Gastroesophageal sphincter (tissue), 4 donors: ENCODE measurements at places on chromosomes 13 and 19. TPM values are rescaled to one million over a fixed set of nuclear protein-coding genes. Genes with fewer than 3 reads are reported as not detected.

DNA sequence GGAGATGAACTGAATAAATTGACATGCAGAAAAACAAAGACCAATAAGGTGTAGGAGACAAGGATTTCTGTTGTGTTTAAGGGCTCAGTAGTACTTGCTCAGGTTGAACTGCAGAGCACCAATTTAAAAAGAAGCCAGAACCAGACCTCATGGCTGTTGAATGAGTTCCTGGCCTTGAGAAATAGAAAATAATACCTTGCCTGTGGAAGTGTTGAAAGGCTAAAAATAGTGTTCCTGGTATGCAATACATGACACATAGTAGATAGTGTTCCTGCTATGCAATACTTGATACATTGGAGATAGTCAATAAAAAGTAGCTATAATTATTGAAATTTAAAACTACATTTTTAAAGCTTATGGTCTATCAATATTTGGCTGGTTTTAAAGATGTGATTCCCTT lies 595.8 kb downstream of the PCDH9 start:
- ATAC-seq: no peak

DNA sequence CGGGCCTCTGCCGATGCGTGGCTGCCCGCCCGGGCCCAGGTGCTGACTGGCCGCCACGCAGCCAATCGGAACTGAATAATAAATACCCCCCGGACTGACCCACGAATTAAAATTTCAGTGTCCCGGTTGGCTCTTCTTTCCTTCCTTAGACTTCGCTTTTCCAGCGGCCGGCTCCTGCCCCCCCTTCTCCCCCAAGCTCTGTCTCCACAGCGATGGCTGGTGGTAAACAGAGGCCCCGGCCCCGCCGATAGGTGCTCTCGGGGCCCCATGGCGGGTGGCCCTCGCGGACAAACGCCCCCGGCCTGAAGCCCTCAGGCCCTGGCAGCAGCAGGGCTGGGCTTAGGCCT lies 2.6 kb downstream of the ZBTB7A start:
- no peak for ATAC-seq

- ATAC-seq: no peak
Observed at GRCh38 chr13:41905600-41906254, 55.2 kb downstream of the VWA8 start.

GRCh38 chr13:25654322-25654721 lies 282.5 kb downstream of the ATP8A2 start:
- no peak for ATAC-seq

DNA sequence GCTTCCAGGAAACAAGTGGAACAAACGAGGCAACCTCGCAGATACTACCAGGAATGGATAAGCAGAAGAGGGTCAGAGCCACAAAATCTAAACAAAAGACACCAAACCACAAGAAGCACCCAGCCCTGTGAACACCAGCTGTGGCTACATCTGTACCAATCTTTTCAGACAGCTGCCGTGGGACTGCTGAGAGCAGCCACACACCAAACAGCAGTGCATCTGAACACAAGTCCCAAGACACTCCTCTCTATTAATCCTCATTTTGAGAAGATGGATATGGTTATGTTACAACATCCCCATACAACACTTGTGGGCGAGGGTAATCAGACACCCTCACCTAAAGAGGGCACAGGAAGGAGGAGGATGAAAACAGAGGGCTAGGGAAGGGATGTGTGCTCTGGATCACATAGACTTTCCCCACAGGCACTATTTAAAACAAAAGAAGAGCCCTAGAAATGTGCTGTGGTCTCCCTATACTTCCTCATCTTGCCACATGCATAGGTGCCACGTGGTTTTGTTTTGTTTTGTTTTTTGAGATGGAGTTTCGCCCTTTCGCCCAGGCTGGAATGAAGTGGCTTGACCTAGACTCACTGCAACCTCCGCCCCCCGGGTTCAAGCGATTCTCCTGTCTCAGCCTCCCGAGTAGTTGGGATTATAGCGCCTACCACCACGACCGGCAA lies 41.6 kb upstream of the ZNF14 start:
- no peak for ATAC-seq

- ATAC-seq: no peak
Observed at GRCh38 chr19:17004386-17004785, 22.2 kb downstream of the CPAMD8 start.

- peak; percentile 10 for ATAC-seq
Observed at GRCh38 chr13:57629391-57629804, 2.1 kb upstream of the PCDH17 start.

- peak; percentile 49 for ATAC-seq
Observed at GRCh38 chr19:35135389-35135909, 590 bp upstream of the LGI4 start.

- peak; percentile 55 for ATAC-seq
Observed at GRCh38 chr13:33132644-33133440, 116.6 kb downstream of the KL start.

GRCh38 chr13:79647533-79647932 lies 166.6 kb downstream of the NDFIP2 start:
- ATAC-seq: no peak

DNA sequence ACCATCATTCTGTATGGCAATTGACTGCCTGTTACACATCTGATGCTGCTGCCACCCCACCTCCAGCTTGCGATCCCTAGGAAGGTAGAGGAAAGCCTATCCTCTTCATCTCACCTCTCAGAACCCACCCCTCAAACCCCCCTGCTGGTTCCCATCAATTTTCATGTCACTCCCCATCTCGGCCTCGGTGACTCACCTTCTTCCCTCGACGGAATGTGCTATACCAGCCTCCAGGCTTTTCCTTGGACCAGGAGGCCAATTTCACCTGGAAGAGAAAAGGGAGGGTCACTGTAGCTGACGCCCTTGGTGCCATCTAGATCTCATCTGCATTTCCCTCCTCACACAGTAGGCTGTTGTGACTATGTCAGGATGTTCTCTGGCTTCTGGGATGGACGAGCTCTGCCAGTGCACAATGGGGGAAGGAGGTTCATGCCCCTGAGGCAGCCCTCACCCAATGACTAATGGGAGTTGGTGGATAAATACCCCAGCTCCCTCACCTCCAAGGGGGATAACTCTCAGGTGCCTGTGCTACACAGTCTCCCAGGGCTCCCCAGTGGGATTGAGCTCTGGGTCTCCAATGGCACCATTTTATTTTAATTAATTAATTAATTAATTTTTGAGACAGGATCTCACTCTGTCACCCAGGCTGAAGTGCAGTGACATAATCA lies 26.4 kb upstream of the OLFM2 start:
- ATAC-seq: no peak

- no peak for ATAC-seq
Observed at GRCh38 chr13:20980899-20981298, 78.4 kb upstream of the XPO4 start.

GRCh38 chr13:75202981-75203380 lies 279.0 kb downstream of the TBC1D4 start:
- ATAC-seq: no peak

GRCh38 chr19:40129425-40129824 lies 38.7 kb upstream of the ZNF780A start:
- ATAC-seq: no peak

DNA sequence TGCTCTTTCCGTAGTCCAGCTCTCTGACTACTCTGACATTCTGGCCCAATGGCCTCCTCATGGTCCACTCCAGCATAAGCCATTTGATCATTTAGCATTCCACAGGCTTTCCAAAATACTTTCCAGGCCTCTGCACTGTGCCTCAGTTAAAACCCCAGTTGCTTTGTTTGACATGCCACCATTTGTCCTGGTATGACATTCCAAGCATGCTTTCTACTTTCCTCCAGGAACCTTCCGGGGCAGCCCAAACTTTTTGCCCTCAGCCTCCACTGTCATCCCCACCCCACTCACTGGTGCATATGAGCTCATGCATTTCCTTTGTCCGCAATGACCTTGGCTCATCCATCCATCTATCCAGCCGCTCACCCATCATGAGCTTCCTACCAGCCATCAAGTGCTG lies 41.8 kb upstream of the WASF3 start:
- ATAC-seq: no peak

- ATAC-seq: no peak
Observed at GRCh38 chr19:44602081-44602480, 11.3 kb upstream of the IGSF23 start.

- no peak for ATAC-seq
Observed at GRCh38 chr13:84865783-84866221, 933.4 kb downstream of the SLITRK6 start.

- ATAC-seq: peak; percentile 20
Observed at GRCh38 chr13:29594303-29594709, 1.2 kb downstream of the SLC7A1 start.

DNA sequence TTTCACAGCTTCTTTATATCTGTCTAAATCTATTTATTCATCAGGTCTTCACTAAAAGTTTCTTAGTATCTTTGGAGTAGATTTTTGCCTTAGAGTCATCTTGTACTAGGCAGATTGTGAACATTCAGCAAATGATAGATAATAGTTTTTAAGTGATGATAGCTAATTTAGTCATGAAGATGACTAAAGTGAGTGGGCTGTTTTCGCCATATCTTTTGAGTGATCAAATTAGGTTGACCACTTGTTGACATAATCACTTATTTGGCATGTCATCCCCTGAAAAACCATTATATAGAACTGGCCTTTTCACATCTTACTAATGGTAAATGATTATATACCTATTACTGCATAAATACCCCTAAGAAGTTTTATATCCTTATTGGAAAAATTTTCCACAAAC lies 999.2 kb downstream of the PCDH17 start:
- ATAC-seq: no peak

DNA sequence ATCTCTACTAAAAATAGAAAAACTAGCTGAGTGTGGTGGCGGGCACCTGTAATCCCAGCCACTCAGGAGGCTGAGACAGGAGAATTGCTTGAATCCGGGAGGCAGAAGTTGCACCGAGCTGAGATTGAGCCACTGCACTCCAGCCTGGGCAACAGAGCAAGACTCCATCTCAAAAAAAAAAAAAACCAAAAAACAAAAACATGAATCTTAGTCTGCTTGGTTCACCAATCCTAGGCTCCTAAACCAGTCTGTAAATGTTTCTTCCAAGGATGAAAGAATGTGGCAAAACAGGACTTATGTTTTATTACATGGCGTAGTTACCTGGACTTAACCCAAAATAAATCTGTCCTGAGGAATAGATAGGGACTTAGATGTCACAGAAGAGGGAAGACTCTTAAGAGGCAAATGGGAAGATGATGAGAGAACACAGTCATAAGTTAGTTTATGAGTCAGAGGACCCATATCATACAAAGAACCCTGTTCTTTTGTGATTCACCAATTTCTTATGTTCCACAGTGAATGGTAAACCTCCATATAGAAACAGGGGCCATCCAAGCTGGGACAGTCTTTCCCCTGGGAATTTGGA lies 6.9 kb upstream of the FBXL3 start:
- ATAC-seq: no peak

- ATAC-seq: no peak
Observed at GRCh38 chr19:40754611-40755247, 3.7 kb downstream of the SNRPA start.

DNA sequence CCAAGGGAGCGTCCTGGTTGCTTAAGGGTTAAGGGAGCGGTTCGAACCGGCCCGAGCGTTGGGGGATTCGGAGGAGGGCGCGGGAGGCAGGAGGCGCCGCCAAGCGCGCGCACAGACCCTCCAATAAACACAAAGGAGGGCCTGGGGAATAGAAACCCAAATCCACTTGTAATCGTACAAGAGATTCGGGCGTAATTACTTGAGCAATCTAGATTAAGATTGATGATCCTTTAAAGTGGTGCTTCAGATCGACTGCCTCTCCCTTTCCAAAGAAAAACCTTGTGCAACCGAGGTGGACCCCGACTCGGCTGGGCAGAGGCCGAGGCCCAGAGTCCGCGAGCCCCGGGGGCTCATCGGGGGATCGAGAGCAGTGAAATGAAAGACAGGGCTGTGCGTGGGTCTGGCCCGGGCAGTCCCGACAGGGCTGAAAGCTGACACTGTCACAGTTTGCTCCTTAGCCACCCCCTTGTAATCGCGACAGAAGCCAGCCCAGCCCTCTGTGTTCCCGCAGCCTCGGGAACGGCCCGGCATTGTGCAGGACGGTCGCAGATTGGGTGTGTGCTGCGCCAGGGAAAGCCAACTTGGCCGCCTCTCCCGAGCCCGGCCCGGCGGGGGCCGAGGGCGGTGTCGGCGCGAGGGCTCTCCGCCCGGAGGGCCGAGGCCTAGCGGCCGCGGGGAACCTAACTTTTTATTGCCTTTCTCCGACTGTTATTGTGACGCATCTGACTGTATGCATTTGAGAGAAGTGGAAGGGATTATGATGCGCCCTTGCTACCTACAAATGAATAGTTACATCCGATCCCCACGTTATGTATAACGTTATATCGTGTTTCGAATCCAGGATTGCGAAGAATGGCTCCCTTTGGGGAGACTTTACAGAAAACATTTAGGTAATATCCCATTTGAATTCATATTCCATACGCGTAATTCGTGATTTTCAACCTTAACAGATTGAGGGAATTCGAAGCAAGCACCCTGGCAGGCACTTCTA lies 5.5 kb downstream of the MAB21L1 start:
- peak; percentile 81 for ATAC-seq

DNA sequence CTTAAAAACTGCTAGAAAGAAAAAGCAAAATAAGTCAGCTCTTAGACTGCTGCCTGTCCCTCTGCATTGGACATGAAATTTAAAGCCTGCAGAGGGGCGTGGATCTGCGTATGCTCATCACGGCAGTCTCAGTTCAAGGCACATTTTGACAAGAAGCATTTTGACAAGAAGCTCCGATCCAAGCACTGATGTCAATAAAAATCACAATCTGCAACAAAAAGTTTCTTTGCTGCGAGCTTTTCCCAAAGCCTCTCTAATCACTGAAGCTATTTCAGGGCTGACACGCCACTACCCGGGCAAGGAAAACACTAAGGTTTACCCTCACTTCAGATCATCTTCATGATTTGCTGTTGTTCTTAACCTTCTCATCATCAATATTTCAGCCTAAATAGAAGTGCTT lies 7.4 kb downstream of the DCUN1D2 start:
- ATAC-seq: no peak

DNA sequence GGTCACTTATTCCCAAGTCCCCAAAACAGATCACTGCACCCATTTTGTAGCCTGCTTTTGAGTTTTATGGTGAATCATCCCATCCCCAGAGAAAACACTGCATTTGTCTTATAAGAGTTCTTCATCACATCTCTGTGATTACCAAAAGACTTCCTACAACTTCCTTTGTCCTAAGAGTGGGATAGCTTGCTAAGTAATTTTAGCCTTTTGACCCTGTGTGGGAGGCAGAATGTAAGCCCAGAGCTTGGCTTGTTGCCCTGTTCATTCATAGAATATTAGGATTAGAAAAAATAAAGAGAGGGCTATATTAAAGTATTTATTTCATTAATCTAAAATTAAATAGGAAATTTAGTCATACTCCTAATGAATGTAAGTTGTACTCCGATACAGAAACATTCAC lies 213.3 kb downstream of the MZT1 start:
- ATAC-seq: no peak

- ATAC-seq: no peak
Observed at GRCh38 chr19:52749780-52750179, 14.9 kb upstream of the ZNF611 start.

The URAD gene
- total RNA-seq: not detected

The CRLF1 gene
- 10.9 TPM for total RNA-seq

The KCNC3 gene
- total RNA-seq: 0.16 TPM

The SMIM44 gene
- not detected for total RNA-seq

The ZNF681 gene
- 0.78 TPM for total RNA-seq

The MCEMP1 gene
- 0.96 TPM for total RNA-seq

The FUT3 gene
- total RNA-seq: 4.5 TPM

The CUL4A gene
- total RNA-seq: 109 TPM

The PSG3 gene
- total RNA-seq: not detected

The ATXN8OS gene
- not detected for total RNA-seq

The DENND1C gene
- 6.1 TPM for total RNA-seq

The LRG1 gene
- total RNA-seq: not detected

The MADCAM1 gene
- 0.40 TPM for total RNA-seq

The SBSN gene
- total RNA-seq: 13.4 TPM

The NCAN gene
- 0.19 TPM for total RNA-seq
